ENCODE measurements at places on chromosomes 5 and 9.

GRCh38 chr5:56480705-56481427 lies 247.7 kb upstream of the ANKRD55 start:
- peak; percentile 15 for DNase-seq

- DNase-seq: no peak
Observed at GRCh38 chr9:131992906-131993657, 86.6 kb downstream of the MED27 start.

GRCh38 chr5:120615967-120616645 lies 152.0 kb downstream of the PRR16 start:
- no peak for DNase-seq

DNA sequence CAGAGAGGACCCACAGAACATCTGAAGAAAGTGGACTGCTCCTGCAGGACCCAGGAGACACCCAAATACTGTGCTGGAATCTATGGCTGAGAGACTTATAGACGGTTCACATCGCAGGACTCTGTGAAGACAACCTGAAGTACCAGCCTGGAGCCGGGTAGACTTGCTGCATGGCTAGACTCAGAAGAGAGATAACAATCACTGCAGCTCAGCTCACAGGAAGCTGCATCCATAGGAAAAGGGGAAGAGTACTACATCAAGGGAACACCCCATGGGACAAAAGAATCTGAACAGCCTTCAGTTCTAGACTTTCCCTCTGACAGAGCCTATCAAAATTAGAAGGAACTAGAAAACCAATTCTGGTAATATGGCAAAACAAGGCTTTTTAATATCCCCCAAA lies 26.5 kb upstream of the TRIM36 start:
- no peak for DNase-seq

DNA sequence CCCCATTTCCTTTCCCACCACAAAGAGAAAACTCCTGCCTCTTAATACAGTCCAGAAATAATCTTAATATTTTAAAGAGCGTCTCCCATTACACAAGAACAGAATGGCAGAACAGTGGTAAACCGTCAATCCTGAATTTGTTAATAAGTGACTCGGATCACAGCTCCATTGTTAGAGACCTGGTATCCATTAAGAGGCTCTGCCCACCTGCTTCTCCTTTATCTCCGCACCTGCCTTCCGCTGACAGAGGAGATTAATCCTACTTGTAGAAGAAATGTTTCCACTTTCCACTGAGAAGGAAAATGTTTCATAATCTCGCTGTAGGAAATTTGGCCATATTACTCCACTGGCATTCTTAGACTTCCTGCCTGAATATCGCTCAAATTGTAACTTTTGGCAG lies 1493.2 kb downstream of the MAT2B start:
- DNase-seq: no peak

GRCh38 chr9:135010921-135011320 lies 76.5 kb upstream of the OLFM1 start:
- no peak for DNase-seq

- no peak for DNase-seq
Observed at GRCh38 chr5:149765932-149766331, 35.8 kb downstream of the PPARGC1B start.

- DNase-seq: no peak
Observed at GRCh38 chr5:134609232-134609851, 23.3 kb downstream of the SAR1B start.

- no peak for DNase-seq
Observed at GRCh38 chr5:139688088-139688702, 40.0 kb downstream of the CXXC5 start.

Data from NCI-H1417 (cell line).